ENCODE measurements at places on chromosomes 3 and 15.

DNA sequence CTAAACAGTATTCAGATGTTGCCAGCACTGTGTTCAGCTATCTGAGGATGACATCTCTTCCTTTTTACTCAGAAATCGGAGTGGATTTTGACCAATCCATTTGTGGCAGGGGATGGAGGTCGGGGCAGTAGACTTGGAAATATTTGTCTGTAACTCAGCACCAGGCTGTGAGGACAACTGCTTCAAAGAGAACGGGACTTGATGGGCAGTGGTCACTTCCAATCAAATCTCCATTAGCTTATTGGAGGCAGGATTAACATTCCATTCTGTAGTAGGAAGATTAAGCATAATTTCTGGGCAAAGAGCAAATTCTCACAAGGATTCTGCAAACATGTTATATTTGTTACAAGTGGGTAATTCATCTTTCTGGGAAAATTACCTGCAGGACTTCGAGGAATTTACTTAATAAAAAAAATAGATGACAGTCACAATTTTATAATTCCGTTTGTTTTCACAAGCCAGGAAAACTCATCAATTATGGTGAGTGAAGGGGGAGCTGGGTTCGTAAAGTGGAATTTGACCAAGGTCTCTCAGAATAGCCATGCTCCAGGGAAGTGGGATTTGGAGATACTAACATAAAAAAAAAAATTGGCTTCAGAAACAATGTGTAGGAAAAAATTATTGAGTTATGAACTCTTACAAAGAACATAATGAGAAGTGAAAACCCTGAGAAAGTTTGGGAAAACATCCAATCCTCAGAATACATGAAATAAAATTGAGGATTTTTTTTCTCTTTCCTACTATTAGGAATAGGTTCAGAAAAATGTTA is 18.1 kb downstream of the CRABP1 start:
- DNase-seq = no peak

DNA sequence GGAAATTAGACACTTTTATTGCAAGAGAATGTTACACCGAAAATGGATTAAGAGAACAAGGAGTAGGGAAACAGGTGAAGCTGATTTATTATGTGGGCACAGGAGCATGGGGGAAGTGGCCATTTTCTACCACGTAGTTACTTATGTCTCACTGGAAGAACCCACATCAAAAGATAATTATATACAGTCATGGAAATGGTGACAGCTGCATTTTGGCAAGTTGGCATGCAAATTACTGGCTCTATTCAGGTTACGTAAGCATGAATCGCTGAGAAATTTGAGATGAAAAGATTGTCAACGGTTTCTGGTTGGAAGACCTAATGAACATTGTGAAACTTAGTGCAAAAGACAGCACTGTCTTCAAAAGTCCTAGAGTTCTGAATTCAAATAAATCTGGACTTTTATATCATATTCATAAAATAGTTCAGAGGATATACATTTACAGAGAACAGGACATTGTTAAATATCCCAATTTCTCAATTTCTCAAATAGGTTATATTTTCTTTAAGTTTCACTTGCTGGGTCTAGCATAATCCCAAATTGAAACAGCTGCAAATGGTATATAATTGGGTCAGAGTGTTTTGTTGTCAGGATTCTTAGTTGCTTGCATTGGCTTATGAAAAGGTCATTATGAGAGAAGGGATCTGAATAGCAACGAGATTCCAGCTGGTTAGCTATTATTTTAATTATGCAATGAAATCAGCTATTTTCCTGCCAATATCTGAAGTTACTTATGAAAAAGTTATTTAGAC is 567.8 kb downstream of the ZPLD1 start:
- DNase-seq = no peak

- DNase-seq = no peak
Observed at GRCh38 chr3:197701841-197702240, 34.9 kb downstream of the RUBCN start.

DNA sequence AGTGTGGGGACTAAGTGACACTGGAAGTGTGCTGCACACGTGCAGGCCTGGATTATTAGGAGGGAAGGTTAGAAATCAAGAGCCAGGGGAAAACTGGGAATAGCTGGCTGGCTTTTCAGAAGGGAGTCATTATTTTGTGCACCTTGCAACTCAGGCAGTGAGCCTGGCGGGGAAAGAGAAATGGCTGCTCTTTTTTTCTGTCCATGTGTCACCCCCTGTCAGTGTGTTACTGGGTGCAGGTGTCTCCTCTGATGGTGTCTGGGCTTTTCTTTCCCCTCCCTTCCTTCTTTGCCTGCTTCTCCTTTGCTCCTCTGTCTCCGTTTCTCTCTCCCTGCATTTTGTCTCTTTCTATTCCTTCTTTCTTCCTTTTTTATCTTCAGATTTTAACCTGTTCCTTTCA is 130.7 kb downstream of the APBA2 start:
- DNase-seq = no peak

GRCh38 chr3:106746286-106746685 is 631.0 kb upstream of the CCDC54 start:
- no peak for DNase-seq

DNA sequence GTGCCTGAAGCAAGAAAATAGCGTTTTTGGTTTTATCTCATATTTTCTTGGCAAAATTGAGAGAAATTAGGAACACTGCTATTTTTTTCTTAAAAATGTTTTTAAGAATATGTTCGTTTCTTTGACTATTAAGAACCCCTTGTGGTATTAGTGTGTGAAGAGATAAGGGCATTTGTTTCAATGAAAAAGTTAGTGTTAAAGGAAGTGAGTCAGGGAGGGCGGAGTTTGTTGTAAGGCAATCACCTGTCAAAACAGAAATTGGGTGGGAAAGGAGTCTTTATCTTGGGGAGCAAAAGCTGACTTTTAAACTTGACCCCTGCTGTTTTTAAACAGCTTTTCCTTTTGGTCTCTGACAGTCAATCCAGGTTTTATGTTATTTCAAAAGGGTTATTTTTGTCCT is 4.2 kb downstream of the RAP2B start:
- DNase-seq = no peak

- DNase-seq = no peak
Observed at GRCh38 chr15:50641318-50641717, 45.3 kb downstream of the TRPM7 start.

GRCh38 chr3:126512026-126512425 is 5.5 kb downstream of the UROC1 start:
- peak; percentile 29 for DNase-seq

DNA sequence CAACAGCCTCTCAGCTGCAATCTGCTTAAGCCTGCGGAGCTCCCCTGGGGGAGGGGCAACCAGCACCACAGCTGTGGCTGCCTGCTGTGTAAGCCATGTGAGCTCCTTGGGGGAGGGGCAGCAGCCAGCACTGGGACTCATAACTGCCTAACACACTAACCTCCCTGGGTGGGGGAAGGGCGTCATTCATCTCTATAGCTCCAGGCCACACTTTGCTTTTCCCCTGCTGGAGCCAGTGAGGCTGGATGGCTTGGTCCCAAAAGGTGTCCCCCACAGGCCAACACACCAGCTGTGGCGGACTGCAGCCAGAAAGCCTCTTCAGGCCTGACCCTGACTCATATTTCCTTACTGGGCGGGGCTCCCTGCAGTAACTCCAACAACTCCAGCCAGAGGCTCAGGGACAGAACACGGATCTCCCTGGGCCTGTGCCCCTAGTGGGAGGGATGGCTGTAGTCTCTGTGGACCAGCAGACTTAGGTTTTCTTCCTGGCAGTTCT is 129.8 kb downstream of the PPM1L start:
- peak; percentile 83 for DNase-seq

DNA sequence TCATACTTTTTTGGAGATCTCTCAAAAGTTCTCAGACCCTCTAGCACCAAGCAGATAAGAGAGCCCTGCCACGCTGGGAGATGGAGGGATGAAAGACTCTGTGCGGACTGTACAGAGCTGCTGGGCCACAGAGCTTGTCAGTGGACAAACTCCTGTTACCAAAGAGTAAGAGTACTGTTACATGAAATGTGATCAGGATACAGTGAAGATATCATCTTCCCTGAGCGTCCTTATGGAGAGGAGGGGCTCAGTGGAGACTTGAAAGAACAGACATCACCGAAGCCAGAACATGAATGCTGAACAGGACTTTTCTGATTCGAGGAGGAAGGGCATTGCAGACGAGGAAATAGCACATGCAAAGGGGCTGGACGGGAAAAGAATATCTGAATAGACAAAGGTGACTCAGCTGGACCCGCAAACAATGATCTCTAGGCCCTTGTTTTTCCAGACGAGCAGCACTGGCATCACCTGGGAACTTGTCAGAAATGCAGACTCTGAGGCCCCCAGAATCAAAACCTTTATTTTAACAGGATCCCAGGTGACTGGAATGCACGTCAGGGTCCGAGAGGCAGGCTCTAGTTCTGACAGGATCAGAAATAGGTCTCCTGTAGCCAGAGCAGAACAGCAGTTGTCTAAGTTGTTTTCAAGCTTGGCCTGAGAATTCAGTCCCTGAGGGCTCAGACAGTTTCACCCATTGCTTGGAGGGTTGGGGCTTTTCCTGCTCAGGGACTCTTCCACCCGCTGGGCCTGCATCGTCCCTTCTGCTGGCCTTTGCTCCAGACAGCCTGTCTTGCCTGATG is 277.9 kb downstream of the RPLP1 start:
- DNase-seq = no peak

- DNase-seq = no peak
Observed at GRCh38 chr15:58505581-58505980, 73.8 kb downstream of the LIPC start.

GRCh38 chr15:99514306-99514705 is 51.5 kb upstream of the MEF2A start:
- DNase-seq = no peak

DNA sequence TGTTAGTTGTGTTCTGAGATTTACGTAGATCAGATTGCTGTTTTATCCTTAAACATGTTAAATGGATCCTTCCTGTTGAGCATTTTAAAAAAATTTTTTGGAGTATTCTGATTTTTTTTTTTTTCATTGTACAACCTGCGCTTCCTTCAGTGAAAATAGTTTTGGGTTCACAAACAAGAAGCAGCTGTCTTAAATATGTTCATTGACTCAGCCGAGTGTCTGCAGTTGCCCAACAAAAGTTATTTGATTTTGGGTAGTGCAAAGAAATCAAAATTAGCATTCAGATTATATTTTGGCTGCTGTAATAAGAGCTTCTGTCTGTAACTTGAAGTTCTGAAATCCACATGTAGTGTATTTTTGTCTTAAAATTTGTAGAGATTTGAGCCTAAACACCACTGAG is 148.2 kb downstream of the BBX start:
- DNase-seq = no peak

GRCh38 chr15:32029409-32029861 is 880 bp upstream of the CHRNA7 start:
- peak; percentile 60 for DNase-seq

DNA sequence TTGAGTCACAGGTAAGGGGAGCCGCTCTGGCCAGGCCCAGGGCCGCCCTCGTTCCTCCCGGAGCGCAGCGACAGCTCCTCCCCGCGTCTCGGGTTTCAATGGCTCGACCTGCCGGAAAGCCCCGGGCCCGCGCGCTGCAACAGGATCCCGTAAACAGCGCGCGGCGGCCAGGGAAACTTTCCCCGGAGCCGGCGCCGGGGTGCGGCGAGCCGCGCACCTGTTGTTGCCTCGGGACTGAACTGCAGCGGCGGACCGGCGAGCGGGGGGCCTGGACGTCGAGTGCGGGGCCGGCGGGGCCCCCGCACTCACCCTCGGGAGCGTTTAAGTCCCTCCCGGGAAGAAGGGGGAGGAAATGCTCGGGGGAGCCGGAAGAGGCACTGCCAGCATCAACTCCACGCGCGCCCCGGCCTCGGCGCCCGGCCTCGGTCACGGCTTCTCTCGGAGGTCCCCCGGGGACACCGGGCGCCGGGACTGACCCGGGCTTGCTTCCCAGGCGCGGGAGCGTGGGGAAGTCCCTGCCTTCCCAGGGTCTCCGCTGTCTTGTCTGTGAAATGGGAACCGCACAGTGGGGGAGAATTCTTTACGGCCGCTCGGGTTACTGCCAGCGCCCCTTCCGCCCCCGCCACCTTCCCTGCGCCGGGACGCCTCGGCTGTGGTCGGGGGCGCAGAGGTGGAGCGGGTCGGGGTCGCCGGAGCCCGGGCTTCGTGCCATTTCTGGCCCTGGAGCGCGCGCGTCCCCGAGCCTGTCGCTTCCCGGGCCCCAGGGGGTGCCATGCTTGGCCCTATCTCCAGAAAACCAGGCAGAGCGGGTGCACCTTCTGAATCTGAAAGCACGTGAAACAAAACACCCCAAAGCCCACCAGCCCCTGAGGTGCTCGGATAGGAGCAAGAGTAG is 7.5 kb upstream of the PGPEP1L start:
- DNase-seq = no peak

- DNase-seq = no peak
Observed at GRCh38 chr15:36858423-36858822, 241.9 kb downstream of the MEIS2 start.

DNA sequence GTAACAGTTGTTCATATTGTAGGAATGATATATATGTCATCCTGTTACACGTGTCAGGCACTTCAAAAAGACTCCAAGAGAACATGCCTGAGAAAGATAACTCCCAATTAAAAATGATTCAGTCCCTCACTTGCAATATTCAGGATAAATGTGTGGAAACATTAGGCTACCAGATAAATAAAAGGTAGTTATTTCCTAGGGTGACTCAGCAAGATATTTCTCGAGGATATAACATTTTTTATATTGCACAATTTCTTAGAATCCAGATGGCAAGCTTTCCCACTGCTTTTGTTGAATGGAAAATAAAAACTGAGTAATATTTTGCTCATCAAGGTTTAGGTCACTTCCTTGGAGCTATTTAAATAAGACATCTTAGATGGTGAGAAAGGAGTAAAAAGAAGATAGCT is 181.4 kb downstream of the GAP43 start:
- no peak for DNase-seq

GRCh38 chr15:98905963-98906711 is 101.5 kb downstream of the PGPEP1L start:
- no peak for DNase-seq

DNA sequence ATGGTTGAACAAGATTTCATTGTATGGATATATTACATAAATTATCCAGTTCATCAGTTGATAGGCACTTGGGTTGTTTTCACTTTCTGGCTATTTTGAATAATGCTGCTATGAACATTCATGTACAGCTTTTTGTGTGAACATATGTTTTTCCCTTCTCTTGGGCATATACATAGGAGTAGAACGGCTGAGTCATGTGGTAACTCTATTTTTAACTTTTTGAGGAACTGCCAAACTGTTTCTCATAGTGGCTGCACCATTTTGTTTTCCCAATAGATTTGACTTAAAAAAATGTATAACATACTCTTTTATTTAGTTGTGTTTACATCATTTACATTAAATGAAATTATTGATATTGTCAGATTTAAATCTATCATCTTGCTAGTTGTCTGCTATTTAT is 28.8 kb upstream of the RFX7 start:
- no peak for DNase-seq

- DNase-seq = no peak
Observed at GRCh38 chr3:61975936-61976335, 397.4 kb downstream of the FEZF2 start.

GRCh38 chr3:32113981-32114545 is 7.6 kb downstream of the GPD1L start:
- no peak for DNase-seq

- peak; percentile 52 for DNase-seq
Observed at GRCh38 chr3:40523781-40524180, 979 bp upstream of the ZNF621 start.

- no peak for DNase-seq
Observed at GRCh38 chr15:35437157-35437556, 108.8 kb downstream of the DPH6 start.

All from globus pallidus (tissue), 1 donor.